Skeletal muscle cell (primary cell): ENCODE measurements at places on chromosomes 5 and 9.

GRCh38 chr9:83154087-83154736 lies 91.3 kb upstream of the RASEF start:
- DNase-seq = peak; percentile 31

DNA sequence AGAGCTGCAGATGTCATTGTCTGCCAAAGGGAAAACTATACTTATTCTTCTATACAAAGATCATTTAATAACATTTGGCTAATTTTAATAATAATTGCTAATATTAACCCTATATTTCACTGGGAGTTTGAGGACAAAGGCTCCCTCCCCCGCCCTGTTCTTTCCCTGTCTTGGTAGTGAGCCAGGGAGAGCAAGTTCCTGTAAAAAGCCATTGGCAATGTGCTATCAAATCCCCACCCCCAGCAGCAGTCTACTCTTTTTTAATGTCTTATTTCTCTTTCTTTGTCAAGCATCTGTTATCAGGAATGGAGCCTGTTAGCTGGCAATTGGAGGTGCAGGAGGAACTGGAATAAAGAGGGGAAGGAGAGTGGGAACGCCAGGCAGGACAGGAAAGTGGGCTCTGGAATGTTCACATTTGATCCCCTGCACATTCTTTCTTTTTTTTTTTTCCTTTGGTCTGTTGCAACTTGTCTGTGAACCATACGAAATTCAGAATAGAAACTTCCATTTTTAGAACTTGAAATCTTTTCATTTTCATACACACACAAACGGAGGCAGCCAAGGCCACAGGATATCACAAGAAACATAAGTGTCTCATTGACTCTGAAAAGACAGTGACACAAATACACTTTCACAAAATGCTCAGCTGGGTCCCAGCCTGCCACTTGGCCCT lies 664.8 kb upstream of the ZNF608 start:
- no peak for DNase-seq

GRCh38 chr9:117002686-117003085 lies 315.6 kb downstream of the TRIM32 start:
- no peak for DNase-seq

DNA sequence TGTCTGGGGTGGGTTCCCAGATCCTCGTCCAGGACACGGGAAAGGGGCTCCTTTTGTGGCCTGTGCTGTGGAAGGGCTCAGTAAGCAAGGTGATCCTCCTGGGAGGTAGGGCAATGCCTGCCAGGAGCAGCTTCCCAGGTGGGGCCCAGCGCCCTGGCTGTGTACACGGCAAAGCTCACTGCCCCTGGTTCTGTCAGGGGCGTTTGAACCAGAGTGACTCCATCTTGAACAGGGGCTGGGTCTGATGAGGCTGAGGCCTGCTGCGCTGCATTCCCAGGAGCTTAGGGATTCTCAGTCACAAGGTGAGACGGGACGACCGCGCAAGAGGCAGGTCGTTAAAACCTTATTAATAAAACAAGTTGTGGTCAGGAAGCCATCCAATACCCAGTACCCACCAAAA lies 19.9 kb upstream of the SLC12A7 start:
- no peak for DNase-seq

DNA sequence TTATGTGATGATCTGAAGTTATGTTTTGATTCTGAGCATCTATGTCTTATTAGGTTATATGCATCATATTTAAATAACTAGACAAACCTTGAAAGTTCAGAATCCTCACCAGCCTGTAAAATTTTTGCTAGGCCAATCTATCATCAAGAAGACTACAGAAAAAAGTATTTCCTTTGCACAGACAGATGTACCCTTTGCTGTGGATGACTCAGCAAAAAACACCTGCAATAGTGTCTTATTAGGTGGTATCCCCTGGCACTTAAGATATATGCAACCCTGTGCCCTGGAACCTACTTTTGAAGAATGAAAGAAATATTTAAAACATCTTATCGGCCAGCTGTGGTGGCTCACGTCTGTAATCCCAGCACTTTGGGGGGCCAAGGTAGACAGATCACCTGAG lies 130.6 kb downstream of the SLF1 start:
- DNase-seq = no peak

GRCh38 chr5:140524003-140524402 lies 23.5 kb upstream of the EIF4EBP3 start:
- DNase-seq = no peak

DNA sequence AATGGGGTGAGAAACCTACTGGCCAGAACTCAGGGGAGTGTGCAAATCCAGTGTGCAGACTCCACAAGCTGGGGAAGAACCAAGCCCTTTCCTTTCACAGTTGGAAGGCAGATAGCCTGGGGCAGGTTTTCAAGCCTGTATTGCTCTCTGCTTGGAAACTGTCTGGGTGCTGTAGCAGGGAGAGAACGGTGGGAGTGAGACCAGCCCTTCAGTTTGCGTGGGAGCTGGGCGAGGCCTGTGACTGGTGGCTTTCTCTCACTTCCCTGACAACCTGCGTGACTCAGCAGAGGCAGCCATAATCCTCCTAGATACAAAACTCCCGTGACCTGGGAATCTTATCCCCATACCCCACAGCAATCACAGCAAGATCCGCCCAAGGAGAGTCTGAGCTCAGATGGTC lies 44.9 kb upstream of the SNCAIP start:
- DNase-seq = no peak

- no peak for DNase-seq
These were observed 17.7 kb downstream of the SLC45A2 start for GRCh38 chr5:33966805-33967204.

DNA sequence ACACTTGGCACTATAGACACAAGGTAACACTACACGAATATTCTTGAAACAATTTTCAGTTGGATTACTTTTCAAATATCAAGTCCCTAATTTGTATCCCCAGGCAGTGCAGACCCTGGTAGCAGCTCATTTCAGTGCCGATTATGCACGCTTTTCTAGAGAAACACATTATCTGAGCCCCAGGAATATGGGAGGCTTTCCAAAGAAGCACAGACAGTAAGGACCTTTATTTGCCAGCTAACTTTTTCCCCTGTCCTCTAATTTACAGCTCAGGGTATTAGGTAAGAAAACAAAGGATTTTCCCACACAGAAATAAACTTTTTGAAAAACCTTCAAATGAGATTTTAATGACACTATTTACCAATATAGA lies 852.3 kb upstream of the DMAC1 start:
- DNase-seq = no peak

DNA sequence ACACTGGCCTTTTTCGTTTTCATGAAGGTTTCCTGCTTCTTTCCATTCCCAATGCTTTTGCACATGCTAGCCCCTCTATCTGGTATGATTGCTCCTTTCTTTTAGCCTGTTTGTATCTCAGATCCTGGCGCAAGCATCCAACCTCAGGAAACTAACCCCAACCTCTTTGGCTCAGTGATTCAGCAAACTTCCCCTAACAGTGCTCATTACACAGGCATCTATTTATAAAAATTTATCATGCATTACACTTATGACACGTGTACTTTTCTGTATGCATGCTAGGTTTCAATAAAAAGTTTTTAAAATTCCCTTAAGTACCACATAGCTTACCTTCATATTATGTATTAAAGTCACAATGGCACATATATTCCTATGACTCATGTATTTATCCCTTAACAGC lies 218.9 kb downstream of the EPB41L4A start:
- no peak for DNase-seq

DNA sequence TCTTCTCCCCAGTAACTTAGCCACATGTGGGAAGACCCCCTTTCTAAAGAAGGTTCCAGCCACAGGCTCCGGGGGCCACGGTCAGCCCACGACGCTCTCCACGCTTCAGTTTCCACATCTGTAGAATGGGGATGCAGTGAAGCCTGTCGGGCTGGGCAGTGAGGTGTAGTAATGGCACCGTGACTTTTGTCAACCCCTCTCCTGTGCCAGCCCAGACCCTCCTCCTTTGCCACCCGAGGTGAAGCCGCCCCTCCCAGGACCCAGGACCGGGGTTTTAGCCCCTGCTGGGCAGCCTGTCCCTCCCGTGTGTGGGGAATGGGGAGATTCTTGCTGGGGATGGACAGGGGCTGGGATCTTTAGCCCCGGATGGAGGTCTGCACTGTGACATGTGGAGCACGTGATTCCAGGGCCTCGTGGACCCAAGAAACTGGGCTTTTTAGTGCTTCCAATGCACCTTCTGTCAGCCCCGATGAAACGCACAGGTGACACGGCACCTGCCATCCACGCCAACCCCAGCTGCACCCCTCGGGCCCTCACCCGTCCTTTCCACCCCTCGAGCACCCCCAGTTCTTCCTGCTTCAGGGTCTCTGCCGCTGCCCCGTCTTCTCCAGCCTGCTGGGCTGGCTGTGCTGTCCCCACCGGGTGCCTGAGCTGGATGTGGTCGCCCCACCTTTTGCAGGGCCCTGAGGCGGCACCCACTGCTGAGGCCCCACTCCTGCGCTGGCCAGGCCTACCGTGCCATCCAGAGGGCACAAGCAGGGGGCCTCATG lies 13.4 kb upstream of the RNU6ATAC start:
- DNase-seq = no peak

GRCh38 chr5:143059355-143059754 lies 289.2 kb downstream of the ARHGAP26 start:
- no peak for DNase-seq

- no peak for DNase-seq
These were observed 72.4 kb upstream of the PHYKPL start for GRCh38 chr5:178304761-178305645.

DNA sequence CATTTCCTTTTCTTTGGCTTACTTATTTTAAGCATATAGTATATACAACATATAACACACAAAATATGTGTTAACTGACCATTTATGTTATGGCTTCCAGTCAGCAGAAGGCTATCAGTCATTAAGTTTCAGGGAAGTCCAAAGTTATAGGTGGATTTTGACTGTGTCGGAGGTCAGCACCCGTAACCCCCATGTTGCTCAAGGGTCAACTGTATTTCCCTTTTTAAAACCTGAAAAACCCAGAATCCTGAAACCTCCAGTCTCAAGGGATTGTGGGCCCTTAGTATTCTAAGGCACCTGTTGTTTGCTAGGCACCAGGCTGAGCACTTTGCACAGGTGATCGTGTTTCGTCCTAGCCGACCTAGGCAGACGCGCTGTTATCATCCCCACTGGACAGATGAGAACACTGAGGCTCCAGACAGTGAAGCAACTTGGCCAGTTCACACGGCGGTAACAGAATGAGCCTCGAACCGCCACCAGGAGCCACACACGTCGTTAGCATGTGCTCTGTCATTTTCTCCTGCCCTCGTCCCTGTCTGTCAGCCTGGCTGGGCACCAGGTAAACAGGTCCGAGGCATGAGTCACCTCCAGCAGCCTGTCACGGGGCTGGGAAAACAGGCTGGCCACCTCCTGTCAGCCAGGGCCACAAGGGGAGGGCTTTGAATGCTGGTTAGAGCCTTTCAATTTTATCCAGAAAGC lies 39.9 kb downstream of the DUSP1 start:
- no peak for DNase-seq

DNA sequence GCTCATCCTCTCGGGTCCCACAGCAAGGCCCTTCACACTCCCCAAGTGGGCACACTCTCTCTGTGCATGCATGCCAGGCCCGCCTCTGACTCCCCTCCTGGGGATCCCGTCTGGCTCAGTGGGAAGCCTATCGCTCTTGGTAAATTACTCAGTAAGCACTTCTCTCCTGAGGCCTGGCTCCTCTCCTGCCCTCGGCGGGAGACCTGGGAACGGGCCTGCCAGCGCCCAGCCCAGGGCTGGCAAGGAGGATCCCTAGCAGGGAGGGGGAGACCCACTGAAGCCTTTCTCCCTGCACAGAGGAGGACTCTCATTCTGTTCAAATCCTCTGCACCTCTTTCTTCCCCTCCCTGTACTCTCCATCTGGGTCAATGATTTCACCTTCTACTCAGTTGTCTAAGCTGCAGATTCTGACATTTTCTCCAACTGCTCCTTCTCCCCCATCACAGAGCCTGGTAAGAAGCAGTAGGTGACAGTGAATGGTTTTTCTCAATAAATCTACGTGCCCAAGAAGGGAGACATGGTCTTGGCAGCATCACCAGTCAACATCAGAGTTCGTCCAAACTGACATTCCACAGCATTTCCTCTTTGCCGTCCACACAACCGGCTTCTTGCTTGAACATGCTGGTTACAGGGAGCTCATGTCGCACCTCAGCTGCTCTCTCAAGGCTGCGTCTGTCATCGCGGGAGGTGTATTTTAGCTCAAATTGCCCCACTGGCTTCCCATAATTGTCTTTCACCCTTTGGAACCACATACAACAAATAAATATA lies 81.9 kb downstream of the GPR21 start:
- no peak for DNase-seq

GRCh38 chr9:22047596-22047995 lies 38.5 kb upstream of the CDKN2B start:
- DNase-seq = no peak

DNA sequence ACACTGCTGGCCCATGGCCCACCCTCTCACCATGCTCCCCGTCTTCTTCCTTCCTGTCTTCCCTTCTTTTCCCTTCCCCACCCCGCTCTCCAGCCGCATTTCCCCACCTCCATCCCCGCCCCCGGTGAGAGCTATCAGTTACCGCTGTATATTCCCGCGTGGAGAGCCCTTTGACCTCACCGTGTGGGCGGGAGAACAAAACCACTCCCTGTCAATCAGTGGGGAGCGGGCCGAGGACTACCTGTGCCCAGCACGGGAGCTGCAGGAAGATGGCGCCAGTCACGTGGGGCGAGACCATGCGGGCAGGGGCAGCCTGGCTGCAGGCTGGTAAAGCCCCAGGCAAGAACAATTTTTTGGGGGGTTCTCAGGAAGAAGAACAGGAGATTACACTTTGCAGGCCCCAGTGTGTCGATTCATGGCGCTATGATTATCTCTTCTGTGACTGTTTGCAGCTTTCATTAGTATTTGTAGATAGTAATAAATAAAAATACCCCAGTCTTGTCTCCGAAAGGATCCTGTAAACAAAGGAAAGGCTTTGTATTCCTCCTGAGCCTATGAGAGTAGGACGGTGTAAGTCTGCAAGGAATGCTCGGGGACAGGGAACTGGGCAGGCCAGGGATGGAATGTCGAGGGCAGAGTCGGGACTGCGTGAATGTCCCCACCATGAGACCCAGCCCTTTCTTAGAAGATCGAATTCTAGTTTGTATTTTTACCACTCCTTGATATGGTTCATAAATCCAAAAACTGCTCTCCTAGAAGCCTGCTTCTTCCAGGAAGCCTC lies 14.8 kb upstream of the DMRT1 start:
- no peak for DNase-seq

DNA sequence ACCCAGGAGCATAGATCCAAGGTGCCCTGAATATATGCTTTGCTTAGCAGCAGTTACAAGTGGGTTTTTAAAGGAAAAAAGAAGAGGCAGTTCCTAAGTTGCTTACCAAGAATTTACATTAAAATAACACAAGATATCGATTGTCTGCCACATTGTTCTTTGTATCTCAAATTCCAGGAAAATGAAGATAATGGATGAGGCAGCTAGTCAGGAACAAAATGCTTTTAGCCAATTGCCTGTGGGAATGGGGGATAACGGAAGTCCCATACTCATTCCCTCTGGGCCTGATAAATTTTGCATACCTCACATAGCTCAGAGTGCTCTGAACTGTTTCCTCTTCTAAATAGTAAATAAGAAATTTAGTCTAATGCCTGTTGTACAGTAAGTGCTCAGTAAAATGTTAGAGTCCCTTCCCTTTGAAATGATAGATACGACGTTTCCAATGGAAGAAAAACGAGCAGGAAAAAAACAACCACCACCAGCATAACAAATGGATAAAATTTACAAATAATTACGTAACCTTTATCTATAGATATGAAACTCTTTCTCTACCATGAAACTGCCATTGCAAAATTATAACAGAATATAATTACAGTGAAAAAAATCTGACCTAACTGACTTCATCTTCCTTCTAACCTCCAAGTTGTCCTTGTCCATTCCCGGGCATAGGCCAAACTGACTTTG lies 35.5 kb upstream of the TENT2 start:
- DNase-seq = no peak
